ENCODE measurements at places on chromosomes 11 and 22. TPM values are rescaled to one million over a fixed set of nuclear protein-coding genes. Genes with fewer than 3 reads are reported as not detected.

The IL10RA gene
- 6.2 TPM for total RNA-seq

DNA sequence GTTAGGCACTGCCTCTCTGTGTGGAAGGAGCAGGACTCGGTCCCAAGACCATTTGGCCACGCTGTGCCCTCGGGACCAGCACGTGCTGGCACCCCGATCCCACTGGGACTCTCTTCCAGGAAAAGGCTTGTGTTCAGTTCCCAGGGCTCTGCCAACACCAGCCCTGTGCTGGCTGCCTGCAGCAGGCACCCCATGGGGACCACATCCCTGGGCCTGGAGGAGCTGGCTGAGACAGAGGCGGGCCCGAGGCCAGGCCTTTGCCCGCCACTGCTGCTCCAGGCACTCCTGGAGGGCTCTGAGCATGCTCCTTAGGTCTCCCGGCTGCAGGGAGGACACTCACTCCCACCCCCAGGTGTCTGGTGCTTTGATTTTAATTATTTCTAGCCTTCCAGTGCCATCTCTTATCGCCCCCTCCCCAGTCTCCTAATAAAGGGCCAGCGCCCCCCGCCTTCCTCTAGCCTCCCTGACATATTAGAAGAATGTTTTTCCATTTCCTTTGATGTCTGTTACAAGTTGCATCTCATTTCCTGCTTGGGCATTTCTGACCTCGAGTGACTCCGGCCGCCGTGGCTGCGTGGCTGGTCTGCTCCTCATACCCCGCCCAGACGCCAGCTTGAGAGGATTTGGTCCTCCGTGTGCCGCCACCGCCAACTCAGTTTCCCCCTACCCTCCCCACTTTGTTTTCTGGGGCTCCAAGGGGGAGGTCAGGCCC, 14.4 kb downstream of the CDKN1C start:
- DNase-seq = no peak

- no peak for DNase-seq
These were observed 64.7 kb upstream of the FAT3 start for GRCh38 chr11:92159931-92160330.

DNA sequence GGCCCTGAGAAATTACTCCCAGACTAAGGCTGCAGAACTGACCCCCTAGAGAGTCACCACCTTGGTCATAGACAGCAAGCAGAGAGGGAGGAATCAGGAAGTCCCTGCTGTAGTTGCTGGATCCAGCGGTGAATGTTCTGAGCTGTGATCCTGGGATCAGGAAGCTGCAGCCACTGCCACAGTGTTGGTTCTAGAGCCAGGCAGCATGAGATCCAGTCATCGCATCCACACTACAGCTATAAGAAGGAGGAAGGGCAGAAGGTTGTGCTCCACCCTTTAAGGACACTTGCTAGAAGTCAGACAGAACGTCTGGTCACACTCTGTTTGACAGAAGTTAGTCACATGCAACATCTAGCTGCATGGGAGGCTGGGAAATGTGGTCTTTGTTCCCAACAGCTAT, 104.7 kb upstream of the OR4B1 start:
- DNase-seq = no peak

- DNase-seq = no peak
These were observed 198.3 kb downstream of the CEP164 start for GRCh38 chr11:117525866-117526542.

- DNase-seq = no peak
These were observed 9.7 kb upstream of the STK33 start for GRCh38 chr11:8603696-8604077.

- DNase-seq = peak; percentile 59
These were observed 227.0 kb downstream of the ADAMTS15 start for GRCh38 chr11:130675371-130675821.

The RAD9A gene
- total RNA-seq = 24.9 TPM

- peak; percentile 84 for DNase-seq
These were observed 5.2 kb upstream of the ASCL2 start for GRCh38 chr11:2275334-2276279.

The OR6A2 gene
- not detected for total RNA-seq

The OR9G4 gene
- not detected for total RNA-seq

DNA sequence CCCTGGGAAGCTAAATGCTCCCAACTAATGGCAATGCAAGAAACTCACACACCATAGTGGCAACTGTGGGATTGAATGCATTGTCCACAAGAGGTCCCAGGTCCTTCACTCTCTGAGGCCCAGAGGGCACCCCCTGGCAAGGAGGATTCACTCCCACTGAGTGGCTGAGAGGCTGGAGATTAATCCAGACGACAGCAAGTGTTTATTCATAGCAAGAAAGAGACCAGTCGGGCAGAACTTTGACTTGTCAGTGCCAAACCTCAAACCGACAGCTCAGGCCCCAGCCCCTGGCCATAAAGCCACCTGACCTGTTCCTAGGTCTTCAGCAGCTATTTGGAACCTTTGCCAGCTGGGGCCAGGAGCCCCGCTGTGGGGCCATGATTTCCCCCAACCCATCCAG, 54.5 kb upstream of the MPEG1 start:
- no peak for DNase-seq

DNA sequence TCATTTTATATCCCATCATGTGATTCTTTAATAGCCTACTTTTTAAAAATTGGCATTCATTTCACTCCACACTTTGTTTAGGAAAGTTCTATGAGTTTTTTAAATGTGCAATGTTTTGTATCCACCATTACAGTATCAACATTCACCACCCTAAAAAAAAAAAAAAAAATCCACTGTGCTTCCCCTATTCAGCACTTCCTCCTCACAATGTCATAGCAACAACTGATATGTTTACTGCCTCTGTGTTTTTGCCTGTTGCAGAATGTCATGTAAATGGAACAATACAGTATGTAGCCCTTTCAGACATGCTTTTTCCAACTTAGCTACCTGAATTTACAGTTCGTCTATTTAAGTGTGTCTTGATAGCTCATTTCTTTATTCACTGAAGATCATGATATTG, 754.2 kb downstream of the FAM181B start:
- DNase-seq = no peak

- no peak for DNase-seq
These were observed 28.1 kb downstream of the COMMD9 start for GRCh38 chr11:36261094-36261493.

The GPHA2 gene
- not detected for total RNA-seq

DNA sequence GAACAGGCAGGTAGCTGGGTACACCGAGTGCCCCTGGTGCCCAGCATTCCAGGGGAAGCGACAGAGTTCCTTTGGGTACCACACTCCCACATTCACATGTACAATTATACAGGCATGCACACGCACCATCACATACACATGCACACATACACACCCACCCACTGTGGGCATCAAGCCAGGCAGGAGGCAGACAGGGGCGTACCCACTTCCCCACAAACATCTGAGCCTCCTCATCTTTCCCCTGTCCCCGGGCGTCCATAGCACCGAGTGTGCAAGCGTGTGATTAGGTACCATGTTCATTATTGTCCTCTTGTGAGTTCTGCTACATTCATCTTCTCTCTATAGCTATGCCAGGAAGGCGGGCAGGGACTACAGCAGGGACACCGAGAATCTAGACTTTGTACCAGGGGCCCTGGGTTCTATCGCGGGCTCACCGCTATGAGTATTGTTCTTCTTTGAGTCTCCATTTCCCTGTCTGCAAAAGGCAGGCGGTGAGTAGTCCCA, 2.1 kb upstream of the CARD10 start:
- DNase-seq = no peak

- DNase-seq = no peak
These were observed 368.4 kb downstream of the BUD13 start for GRCh38 chr11:116404462-116404798.

DNA sequence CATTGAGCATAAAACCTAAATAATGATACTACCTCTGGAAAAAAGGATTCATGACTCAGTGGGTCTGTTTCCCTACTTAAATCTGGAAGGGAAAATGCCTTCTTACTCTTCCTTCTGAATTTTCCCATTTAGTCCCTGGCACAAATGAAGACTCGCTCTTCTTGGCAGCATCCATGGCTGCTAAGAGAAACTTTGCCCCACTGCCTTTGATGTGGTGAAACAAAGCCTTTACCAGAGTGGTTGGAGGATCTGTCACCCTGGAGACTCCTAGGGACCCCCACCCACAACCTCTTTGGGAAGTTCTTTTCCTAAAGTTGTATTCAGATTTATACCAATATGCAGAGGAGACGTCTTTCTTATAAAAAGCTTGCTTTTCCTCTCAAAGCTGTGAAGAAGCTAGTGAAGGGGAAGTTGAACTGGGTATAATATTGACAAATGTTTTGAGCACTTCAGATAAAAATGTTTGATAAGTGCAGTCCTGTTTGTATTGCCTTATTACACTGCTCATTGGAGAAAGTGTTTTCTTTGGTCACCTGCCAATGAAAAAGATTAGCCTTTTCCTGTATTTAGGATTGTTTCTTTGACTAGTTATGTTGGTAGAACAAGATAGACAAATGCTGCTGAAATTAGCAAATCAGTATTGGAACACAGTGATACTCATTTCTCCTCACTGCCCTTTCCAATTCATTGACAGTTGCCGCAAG, 77.3 kb downstream of the ARFGAP2 start:
- no peak for DNase-seq

DNA sequence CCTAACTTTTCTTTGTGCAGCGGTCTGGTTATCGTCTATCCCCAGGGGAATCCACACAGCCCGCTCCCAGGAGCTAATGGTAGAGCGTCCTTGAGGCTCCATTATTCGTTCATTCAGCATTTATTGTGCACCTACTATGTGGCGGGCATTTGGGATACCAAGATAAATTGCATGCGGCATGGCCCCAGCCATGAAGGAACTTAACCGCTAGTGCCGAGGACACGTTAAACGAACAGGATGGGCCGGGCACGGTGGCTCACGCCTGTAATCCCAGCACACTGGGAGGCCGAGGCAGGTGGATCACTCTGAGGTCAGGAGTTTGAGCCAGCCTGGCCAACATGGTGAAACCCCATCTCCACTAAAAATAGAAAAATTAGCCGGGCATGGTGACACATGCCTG, 11.2 kb downstream of the TMEM121B start:
- no peak for DNase-seq

- no peak for DNase-seq
These were observed 73.5 kb downstream of the COMMD9 start for GRCh38 chr11:36215693-36216060.

GRCh38 chr22:50271519-50271970, 1.4 kb upstream of the MAPK11 start:
- no peak for DNase-seq

DNA sequence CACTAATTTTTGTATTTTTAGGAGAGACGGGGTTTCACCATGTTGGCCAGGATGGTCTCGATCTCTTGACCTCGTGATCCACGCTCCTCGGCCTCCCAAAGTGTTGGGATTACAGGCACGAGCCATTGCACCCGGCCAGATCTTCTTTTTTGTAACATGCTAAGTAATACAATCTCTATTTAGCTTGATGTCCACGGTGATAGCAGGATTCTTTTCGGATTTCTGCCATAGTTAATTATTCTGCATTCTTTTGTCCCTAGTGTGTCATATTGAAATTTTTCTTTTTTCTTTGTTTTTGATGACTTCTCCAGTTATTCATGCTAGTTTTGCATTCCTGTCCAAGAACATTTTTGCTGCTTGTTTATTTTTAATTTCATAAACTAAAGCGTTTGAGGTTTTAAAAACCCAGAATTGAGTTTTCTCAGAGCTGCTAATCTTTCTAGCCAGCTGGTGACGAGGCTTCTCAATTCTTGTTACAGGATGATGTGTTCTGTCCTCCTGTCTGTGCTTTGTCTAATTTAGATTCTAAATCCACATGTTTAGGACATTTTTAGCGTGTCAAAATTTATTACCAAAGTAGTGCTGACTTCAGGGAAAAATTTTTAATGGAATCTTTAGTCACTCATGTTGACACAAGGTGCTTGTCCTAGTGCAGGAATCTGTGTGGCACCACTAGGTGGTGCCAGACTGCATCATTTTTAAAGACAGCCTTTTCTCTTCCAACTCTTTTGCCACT, 21.8 kb downstream of the NF2 start:
- no peak for DNase-seq

GRCh38 chr11:92332986-92333385, 108.4 kb downstream of the FAT3 start:
- DNase-seq = no peak

GRCh38 chr11:82195283-82195682, 538.4 kb downstream of the FAM181B start:
- DNase-seq = no peak

DNA sequence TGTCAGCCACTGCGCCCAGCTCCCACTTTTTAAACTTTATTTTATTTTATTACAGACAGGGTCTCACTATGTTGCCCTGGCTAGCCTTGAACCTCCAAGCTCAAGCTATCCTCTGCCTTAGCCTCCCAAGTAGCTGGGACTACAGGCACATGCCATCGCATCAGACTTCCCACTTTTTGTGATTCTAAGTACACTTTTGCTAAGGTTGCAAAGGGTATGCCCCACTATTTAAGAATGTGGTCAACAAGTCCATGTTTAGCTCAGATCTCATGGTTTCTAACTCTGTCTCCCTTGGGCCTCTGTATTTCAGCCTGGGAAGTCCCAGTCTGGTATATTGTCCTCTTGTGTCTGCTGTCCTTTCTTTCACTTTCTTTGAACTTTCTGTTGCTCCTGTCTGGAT, 35.3 kb downstream of the EXPH5 start:
- no peak for DNase-seq

DNA sequence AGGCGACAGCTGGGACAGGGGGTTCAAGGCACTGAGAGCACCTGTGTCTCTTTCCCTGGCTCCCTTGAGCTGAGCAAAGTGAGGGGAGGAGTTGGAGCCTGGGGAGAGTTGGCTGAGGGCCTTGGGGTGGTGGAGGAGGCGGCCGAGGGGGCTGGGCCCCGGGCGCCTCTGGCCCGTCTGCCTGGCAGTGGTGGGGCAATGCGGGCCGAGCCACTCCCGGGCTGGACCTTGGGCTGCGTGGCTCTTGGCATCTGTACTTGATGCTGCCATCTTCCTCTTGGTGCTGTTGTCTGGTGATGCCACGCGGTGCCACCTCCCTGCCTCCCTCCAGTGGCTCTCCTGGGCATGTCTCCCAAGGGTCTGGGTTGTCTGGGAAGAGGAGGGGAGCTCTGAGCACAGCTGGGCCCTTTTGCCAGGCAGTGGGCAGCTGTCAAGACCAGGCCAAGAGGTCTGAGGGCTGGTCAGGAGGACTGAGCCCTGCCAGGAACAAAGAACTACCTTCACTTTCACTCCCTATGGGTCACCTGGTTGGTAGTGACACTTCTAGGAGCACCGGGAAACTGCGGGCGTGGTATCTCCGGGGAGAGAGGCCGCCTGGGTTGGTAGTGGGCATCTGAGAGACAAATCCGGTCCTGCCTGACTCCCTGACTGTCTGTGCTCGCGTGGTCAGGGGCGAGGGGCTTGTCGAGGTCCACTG, 1.3 kb downstream of the GRIK4 start:
- peak; percentile 84 for DNase-seq

The UBQLN3 gene
- total RNA-seq = 0.13 TPM

DNA sequence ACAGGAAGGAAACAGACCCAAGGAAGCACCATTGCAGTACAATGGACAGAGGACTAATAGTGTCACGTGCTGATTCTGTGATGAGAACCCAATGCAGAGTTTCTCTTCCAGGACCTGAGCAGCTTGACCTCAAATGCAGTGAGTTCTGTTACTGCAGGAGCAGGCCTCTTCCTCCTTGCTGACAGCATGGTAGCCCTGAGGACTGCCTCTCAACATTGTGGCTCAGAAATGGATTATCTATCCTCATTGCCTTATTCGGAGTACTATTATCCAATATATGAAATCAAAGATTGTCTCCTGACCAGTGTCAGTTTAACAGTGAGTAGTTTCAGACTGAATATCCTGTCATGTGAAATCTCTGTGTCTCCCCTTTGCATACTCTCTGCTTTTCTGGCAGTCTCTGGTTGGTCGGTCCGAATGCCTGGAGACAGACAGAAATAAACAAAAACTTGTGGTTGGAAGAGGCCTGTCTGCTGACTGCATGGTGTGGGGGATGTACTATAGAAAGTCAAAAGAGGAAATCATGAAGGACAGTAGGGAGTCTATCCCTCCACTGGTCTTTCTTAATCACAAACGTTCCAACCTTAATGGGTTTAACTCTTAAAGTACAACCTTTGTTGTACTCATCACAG, 6.9 kb upstream of the MS4A14 start:
- DNase-seq = no peak
